ENCODE measurements at places on chromosomes 3 and 15.

DNA sequence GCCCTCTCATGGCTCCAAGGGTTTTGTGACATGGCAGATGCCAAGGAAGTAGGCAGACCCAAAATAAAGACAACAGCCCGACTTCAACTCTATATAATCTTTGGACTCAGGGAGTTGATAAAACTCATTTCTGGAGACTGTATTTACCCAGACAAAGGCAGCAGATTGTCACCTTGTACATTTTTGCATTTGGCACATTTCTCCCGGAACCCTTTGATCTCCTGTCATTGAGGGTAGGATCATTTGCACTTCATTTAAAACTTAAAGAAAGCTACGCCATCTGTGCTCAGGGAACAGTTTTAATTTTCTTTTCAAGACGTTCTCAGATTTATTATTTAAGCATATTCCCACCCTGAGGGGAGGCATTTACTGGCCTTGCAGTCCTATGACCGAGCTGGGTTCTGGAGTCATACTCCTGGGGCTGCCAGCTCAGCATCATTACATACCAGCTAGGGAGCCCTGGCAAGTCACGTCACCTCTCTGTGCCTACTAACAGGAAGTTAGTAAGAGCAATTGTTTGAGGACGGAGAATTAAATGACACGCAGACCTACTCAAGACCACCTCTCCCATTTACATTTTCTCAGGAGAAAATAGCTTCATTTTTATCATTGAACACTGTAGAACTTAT, 5.9 kb downstream of the CDCP1 start:
- DNase-seq = no peak

DNA sequence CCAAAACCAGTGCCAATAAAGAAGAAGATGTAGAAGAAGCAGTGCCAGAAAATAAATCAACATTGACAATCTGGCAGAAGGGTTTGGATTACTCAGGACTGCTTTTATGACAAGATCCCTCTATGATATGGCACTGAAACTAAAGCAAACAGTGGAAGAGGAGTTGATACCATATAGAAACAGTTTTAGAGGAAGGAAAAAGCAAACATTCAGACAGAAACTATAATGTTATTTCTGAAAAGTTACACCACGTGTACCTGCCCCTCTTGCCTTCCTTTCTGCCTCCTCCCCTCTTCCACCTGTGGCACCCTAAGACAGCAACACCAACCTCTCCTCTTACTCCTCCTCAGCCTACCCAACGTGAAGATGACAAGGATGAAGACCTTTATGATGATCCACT, 63.0 kb downstream of the SFMBT1 start:
- no peak for DNase-seq

DNA sequence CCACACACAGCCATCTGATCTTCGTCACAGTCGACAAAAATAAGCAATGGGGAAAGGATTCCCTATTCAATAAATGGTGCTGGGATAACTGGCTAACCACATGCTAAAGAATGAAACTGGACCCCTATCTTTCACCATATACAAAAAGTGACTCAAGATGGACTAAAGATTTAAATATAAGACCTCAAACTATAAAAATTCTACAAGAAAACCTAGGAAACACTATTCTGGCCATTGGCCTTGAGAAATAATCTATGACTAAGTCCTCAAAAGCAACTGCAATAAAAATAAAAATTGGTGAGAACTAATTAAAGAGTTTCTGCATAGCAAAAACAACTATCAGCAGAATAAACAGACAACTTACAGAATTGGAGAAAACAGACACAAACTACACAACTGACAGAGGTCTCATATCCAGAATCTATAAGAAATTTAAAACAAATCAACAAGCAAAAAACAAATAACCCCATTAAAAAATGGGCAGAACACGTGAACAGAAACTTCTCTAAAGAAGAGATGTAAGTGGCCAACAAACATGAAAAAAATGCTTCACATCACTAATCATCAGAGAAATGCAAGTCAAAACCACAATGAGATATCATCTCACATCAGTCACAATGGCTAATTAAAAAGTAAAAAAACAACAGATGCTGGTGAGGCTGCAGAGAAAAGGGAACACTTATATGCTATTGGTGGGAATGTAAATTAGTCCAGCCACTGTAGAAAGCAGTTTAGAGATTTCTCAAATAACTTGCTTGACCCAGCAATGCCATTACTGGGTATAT, 104.0 kb downstream of the NR1I2 start:
- DNase-seq = no peak

DNA sequence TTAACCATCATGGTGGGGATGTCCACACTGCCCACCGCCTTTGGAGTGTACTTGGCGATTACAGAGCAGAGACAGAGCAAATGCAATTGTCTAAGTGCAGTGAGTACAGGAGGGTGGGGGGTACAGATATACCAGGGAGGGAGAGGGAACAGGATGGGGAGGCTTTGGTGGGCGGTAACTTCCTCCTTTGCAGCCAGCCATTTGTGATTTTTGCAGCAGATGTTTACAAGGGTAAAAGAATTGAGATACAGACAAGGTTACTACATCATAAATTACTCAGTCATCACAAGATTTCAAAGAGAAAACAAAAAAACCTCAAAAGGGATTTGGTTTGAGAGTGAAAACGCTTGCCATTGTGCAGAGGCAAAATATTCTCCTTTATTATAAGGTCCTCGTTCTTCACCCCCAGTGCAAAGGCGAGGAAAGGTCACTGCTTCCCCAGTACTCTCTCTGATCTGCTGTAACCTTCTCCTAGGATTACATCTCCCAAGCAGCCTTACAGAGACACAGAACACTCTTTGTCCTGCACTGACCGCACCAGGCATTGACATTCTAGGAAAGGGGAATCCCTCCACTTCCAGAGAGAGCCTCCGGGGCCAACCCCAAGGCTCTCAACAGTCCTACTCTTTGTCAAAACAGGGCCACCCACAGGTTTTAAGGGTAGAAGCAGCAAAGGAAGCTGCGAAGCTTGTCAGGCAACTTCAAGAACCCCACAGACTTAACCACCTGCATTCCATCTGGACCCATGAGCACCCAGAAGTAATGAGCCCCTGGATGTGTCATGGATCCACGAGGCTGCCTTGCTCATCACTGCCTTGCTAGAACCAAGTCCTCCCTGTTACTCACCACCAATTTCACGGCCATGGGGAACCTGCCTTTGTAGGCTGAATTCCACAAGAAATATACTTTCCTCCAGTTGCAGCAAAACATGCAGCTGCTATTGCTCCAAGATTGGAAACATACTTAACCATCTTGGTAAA, 117.3 kb downstream of the ADAMTS17 start:
- no peak for DNase-seq

- DNase-seq = no peak
Measured at GRCh38 chr3:11312166-11312565, 40.0 kb downstream of the ATG7 start.

GRCh38 chr3:132211896-132212295, 105.3 kb upstream of the ACP3 start:
- no peak for DNase-seq

- DNase-seq = peak; percentile 18
Measured at GRCh38 chr15:35444557-35445204, 101.3 kb downstream of the DPH6 start.
